ENCODE measurements at places on chromosomes 2 and 18.
A peak's percentile ranks its signal among the peaks of the same experiment; 100 is the strongest.

DNA sequence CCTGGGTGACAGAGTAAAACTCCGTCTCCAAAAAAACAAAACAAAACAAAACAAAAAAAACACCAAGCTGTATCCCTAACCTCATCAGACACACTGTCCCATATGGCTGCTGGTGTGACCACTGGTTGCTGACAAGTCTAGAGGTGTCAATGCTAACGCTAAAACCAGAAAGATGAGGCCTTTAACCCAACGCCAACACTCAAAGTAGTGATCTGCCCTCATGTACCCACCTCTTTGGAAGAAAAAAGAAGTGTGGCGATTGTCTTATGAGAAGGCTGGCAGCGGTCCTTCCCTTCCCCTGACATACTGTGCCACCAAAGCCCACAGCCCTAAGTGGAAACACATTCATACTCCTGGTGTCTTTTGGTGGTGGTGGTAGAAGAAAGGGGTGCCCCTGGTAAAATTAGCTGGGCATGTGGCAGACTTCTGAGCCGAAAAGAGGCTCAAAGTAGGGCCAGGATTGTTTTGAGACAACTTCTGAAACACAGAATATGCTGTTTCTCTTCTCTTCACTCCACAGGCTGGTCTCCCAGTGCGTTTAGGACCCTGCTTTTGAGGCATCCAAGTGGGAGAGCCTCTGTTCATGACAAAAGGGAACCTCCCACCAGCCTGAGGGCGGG, 9.8 kb downstream of the SERTAD2 start:
- DNase-seq = no peak

DNA sequence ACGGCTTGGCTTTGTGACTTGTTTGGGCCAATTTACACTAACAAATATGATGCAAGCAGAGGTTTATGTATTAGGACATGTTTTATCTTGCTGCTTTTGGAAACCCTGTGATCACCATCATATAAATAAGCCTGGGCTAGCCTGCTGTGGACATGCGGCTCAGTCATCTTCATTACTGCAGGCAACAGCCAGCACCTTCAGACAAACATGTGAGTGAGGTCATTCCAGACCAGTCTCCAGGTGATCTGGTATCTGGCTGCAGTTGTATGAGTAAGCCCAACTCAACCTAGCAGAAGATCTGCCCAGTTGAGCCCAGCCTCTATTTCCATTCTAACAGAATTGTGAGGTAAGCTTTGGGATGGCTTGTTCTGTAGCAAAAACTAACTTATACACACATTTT, 254.6 kb upstream of the ATP5MC3 start:
- no peak for DNase-seq

- DNase-seq = peak; percentile 7
These were observed 275.1 kb upstream of the RND3 start for GRCh38 chr2:150762571-150762970.

DNA sequence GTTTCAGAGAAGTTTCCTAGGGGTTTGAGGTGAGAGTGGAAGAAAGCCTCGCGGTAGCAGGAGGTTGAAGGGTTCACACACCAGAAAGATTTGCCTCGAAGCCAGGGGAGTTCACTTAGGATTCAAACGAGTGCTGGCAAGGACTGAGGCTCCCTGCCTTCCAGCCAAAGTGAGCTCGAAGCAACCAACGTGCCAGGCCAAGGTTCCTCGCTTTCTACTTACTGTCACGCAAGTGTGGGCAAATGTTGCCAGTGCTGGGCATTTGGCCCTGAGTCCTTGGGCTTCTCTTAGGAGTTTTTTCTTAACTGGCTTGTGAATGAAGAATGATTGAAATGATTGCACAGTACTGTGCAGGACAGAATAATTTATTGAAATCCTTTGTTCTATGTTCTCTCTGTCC, 53.6 kb downstream of the TMEM178A start:
- no peak for DNase-seq

GRCh38 chr2:2324119-2324518, 7.0 kb downstream of the MYT1L start:
- peak; percentile 58 for DNase-seq

DNA sequence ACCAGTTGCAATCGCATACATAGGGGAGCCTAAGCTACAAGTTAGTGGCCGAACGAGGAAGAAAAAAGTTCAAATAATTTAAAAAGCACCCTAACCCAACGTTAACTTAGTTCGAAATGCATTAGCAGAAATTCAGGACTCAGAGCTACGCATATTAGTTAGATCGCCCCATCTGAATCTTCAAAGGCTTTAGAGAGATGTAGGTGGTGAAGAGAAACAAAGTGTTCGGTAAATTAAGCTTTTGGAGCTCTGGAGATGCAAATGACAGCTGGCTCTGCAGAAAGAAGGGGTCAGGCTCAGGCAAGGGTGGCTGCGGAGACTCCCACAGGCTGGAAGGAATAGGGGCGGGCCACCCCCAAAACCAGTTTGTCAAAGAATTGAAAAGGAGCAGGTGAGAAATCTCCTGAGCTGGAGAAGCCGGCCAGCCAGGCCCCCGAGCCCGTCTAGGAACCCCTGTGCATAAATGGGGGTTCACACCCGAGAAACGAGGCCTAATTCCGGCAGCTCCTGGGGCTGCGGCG, 621 bp downstream of the TXNL1 start:
- DNase-seq = peak; percentile 38

DNA sequence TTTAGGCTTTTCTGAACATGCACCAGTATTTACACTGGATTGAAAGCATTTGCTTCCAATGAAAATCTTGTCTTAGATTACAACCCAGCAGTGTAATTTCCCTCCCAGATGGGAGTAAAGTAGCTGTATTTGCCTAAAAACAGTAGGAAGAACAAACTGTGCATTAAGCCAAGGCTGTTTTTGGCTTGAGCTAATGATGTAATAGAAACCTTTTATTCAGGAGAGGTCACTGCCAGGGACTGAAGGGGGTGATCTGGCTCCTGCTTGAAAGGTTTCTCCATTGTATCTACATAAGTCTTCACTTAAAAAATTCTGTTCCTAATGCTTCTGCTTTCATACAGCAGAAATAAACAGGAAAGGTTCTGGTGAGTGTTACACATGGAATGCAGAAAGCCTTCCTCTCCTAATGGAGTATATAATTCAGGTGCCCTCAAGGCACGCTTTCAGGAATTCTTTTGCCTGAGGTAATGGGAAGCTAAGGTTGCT, 74.4 kb downstream of the MEIS1 start:
- DNase-seq = no peak
